Stimulated activated CD8-positive, alpha-beta memory T cell treated with anti-CD3 and anti-CD28 coated beads, Interleukin-15, amount 100 ng/mL, for 24 hours (primary cell): ENCODE measurements at places on chromosomes 7 and 10.

DNA sequence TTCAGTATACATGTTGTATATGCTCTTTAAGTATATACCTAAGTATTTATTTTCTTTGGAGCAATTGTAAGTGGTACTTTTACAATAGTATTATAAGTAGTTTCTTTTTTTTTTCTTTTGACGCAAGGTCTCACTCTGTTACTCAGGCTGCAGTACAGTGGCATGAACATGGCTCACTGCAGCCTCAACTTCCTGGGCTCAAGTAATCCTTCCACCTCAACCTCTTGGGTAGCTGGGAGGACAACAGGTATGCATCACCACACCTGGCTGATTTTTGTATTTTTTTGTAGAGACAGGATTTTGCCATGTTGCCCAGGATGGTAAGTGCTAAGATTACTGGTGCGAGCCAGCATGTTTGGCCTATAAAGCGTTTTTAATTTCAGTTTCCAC is 13.7 kb upstream of the CDCA7L start:
- no peak for DNase-seq

- DNase-seq = no peak
These were observed 399.0 kb downstream of the HGF start for GRCh38 chr7:81370822-81371221.

- DNase-seq = no peak
These were observed 163.7 kb upstream of the NAMPT start for GRCh38 chr7:106448346-106448991.

- DNase-seq = no peak
These were observed 123.6 kb downstream of the TCF7L2 start for GRCh38 chr10:113073549-113074189.

- no peak for DNase-seq
These were observed 101.3 kb upstream of the TBX20 start for GRCh38 chr7:35355199-35355598.

DNA sequence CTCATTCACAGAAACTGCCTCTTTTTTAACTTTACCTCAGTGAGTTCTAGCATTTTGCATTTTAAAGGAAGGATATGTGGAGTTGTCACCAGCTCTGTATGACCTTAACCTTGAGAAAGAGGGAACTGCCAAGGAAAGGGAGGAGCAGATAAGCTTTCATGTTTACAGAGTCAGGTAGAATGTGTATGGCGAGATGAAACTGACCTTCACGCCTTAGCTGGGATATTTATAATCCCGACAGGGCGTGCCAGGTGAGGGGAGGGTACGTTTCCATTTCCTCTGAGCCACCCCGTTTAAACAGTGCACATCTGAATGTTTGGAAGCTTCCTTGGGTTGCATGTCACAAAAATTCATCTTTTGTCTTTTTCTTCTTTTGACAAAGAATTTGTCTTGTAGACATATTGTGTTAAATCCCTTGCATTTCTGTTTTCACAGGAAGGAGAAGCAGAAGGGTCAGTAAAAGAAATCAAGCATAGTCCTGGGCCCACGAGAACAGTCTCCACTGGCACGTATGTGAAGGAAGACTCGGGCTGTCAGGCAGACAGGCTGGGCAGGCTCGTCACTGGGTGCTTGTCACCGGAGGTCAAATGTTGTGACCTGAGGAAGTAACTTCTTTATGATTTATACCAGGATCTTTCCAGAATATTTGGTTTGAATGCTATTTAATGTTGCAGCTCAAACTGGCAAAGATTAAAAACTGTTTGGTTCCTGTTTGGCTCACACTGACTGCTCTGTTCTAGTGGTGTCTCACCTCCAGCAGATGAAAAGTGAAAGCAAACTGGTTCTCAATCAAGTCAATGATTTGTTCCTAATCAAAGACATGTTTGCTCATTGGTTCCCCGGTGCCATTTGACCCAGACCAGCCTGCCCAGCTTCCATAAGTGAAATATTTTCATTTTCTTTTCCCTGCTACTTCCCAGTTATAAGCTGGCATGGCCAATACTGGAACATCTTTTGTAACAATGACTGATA is 16.2 kb downstream of the OPTN start:
- no peak for DNase-seq

- no peak for DNase-seq
These were observed 77.4 kb downstream of the WIPF3 start for GRCh38 chr7:29883462-29884398.

DNA sequence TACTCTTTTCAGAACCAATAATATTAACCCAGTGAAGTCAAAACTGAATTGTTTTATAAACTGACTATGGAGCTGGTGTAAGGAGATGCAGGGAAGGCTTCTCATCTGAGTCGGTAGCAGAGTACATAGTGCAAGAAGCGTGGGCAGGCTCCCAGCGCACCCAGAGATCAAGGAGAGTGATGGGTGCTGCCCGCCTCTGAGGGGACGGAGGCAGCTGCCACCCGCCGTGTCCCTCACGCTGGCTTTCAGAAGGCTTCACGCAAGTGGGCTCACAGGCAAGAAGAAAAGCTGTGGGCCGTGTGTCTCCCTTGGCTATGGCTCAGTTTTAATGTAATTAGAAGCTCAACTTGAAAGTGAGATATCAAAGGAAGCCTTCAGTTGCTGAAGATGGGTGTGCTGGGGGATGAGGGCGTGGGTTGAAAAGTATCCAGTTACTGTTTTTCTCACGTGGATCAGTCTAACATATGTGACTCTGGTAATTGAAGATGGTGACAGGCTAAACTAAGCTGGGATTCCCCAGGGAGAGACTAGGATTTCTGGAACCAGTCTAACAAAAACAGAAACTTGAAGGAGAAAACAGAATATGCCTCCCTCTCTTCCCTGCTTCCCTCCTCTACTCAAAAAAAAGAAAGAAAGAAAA is 159.9 kb downstream of the MGMT start:
- no peak for DNase-seq

- no peak for DNase-seq
These were observed 4.7 kb downstream of the MYL10 start for GRCh38 chr7:101624246-101625001.

- DNase-seq = no peak
These were observed 58.9 kb upstream of the PPP1R9A start for GRCh38 chr7:94848531-94848930.

GRCh38 chr10:1514681-1515080 is 222.6 kb downstream of the ADARB2 start:
- no peak for DNase-seq

DNA sequence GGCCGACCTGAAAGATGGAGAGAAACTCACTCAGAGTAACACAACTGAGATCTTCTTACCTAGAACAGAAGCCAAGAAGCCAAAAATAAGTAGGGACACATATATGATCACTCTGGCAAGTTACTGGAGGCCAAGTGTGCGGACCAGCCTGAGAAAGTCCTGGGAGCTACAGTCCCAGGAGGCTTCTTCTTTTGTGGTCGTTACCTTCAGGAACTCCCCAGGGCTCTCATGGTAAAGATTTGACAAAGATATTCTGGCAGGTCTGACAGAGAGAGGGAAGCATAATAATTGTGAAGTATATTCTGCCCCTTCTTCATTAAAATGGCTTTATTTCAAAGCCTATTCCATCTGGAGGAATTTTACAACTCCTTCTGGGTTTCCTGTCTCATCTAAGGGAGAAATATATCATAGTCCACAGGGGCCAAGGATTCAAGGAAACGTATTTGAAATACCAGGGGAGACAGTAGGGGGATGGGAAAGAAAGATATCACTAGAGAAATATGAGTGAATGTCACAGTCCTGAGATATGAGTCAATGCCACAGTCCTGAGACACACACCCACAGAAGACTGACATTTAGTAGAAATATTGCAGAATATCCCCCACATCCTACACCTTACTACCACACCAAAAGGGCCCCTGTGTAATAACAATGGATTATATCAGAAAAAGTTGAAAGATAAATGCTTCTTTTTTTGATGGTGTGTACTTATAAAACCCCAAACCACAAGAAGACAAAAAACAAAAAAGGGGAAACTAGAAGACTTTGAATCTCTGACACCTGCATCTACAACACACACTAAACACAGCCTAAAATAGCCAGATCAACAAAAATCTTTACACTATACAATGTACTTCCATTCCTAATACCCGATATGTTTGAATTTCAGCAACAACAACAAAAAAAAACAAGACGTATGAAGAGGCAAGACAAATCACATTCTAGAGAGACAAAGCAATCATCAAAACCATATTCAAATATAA is 594.2 kb upstream of the NRG3 start:
- DNase-seq = no peak

DNA sequence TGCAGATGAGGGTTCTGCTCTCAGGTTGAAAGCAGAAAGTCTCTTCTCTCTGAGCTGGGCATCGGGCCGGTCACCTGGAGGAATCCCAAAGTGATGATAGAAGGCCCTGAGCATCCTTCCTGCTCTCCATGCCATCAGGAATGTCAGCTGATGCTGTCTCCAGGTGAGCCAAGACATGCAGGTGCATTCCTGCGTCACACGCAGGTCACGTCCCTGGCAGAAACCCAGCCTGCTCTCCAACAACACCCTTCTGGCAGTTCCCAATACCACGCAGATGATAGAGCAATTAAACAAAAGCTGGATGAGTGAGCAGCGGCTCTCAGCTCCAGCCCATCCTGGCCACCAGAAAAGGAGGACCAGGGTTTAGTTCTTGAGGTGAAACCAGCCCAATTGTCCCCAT is 6.9 kb upstream of the WIPI2 start:
- DNase-seq = no peak

- DNase-seq = no peak
These were observed 797 bp upstream of the NKX2-3 start for GRCh38 chr10:99531696-99532593.

DNA sequence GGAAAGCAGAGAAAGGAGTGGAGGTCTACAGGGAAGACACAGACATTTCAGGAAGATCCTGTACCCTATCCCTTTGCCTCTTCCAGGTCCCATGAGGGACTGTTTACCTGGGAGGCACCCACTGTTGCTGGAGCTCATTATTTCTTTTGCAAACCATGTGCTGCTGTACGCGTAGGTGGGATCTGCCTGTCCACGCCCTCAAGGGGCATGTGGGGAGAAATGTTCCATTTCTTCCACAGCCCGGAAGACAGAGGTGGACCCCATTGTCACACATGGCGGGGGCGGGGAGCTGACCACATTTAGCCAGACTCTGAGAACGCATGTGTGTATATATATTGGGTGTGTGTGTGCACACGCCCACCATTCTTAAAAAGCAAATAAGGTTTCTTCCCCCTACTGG is 2.0 kb downstream of the PLXNA4 start:
- DNase-seq = no peak

- DNase-seq = no peak
These were observed 1.0 kb downstream of the TWIST1 start for GRCh38 chr7:19116121-19117090.

DNA sequence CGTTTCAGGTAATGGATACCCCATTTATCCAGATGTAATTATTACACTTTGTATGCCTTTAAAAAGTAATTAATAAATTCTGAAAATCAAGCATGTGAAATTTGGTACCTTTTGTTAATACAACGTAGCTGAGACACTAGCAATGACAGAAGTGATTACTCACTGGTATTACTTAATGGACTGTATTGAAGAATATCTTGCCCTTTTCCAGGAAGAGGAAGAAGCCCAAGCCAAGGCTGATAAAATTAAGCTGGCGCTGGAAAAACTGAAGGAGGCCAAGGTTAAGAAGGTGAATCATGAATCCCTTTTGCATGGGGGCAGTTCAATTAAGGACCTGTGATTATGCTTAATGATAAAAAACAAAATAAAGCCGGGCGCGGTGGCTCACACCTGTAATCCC is 64.8 kb downstream of the APBB1IP start:
- no peak for DNase-seq

GRCh38 chr7:69531050-69531449 is 67.2 kb upstream of the AUTS2 start:
- no peak for DNase-seq

GRCh38 chr10:6647811-6648526 is 67.9 kb upstream of the PRKCQ start:
- DNase-seq = peak; percentile 29

- DNase-seq = no peak
These were observed 156.5 kb upstream of the GHITM start for GRCh38 chr10:83982812-83983211.

GRCh38 chr10:35041502-35041879 is 48.6 kb downstream of the CUL2 start:
- no peak for DNase-seq

- DNase-seq = no peak
These were observed 5.8 kb downstream of the CTBP2 start for GRCh38 chr10:125154529-125154928.

- DNase-seq = no peak
These were observed 41.7 kb downstream of the SP8 start for GRCh38 chr7:20744954-20745446.

DNA sequence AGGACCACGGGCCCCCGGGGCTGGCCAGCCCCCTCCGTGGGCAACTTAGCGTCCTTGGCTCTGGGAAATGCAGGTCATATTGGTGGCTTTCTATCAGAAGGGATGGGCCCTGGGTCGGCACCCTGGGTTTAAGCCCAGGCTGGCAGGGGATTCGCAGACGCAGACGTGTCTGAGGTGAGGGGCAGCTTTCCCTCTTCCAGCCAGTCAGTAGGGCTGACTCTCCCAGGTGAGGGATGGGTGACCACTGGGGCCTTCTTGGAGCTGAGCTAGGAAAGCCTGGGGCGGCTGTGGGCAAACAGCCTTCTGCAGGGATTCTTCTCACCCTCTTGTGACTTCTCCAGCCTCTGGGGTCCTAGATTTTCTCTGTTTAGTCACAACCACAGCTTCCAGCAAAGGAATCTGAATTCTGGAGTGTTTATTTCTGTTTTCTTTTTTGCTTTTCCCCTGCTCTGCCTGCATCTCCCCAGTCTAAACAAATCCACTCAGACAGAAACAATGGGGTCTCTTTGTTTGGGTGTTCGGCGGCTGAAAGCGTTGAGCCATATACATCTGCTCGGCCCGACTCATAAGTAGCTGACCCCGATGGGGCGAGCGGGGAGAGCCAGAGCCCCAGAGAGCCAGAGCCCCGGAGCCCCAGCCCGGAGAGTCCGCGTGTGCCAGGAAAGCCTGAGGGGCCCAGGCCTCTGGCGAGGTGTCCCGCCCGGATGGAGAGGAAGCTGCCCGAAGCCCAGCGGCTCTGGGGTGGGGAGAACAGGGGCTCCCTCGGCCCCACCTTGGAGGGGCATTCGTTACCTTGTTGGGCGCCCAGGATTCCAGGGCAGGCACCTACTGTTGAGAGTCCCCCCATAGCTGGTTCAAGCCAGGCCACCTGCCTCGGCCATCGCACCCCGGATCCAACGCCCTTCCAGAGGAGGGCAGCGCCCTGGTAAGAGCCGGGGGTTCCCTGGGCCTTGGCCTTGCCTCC is 2.0 kb downstream of the MNX1 start:
- no peak for DNase-seq

DNA sequence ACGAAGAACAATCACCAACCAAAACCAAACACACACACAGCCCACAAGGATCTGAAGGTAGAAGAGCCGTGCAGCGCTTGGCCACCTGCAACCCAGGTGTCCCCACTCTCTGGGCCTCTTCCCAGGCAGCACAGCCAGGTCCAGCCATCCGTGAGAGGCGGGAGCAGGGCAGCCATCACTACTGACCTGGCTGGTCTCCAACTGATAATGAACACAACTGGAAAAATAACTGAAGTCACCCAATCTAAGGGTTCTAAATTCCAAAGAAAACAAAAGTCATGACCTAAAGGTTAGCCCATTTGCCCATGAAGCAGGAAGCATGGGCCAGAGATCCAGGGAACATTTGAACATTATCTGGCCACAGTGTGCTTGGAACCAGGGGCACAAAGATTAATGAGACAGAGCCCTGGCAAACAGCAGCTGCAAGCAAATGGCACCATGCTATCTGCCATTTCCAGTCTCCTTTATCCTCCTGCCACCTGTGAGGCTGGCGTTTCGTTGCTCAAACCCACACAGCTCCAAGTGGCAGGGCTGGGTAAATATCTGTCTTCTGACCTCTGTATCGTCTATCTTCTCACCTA is 207.9 kb downstream of the TNS3 start:
- no peak for DNase-seq
